ENCODE measurements at places on chromosomes 1 and 21. TPM values are rescaled to one million over a fixed set of nuclear protein-coding genes. Genes with fewer than 3 reads are reported as not detected.
A peak's percentile ranks its signal among the peaks of the same experiment; 100 is the strongest.

- H3K36me3 ChIP-seq: no peaks in the 10 kb centered on the region
- no peak overlapping the region for H3K4me3 ChIP-seq
- H3K4me1 ChIP-seq: peaks cover 9% of the 10 kb centered on the region
Observed at GRCh38 chr1:82830690-82831380, 1030.1 kb downstream of the ADGRL2 start.

DNA sequence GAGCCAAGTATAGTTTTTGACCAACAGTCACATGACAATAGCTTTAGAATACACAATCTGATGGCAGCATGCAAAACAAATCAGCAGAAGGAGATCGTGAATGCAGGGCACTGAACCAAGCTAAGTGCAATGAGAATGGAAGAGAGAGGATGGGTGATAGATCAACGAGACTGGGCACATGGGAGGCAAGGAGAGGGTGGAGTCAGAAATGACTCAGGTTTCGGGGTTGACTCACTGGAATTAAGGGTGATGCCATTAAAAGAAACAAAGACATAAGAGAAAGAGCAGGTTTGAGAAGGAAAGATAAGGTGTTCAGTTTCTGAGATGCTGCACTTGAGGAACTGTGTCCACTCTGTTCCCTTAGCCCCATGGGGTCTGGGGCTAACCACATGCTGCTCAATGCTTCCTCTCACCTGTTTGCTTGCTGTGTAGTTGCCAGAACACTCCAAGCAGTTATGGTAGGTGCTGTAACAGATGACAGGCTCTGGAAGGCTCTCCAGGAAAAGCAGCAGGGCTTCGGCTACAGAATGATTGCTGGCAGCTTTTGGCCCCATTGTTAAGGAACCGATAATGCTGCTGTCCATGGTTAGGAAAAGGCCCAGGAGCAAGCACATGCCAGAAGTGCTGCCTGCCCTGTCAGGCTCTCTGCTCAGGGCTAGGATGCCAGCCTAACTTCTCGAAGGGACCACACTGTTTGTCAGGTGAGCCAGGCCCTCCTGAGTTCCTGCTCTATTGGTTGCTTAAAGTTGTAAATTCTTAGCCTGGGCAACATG, 6.1 kb upstream of the MTF1 start:
- H3K27me3 ChIP-seq: no peaks in the 10 kb centered on the region
- DNase-seq: no peak
- peaks cover 7% of the 10 kb centered on the region for H3K4me1 ChIP-seq
- no peak overlapping the region for H3K27ac ChIP-seq

DNA sequence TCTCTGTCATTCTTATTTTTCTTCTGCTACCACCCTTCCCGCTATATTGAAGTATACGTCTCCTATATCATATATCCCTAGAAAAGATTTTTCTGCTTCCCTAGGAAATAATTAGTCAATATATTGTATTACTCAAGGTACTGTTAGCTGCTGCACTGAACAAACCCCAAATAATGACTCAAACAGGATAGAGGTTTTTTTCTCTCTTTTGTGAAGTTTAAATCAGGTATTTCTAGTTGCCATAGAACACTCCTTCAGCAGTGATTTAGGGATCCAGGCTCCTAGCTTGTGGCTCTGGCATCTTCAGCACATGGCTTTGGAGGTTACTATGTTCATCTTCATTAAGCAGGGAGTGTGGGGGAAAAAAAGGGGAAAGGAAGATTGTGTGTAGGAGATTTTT, 18.1 kb downstream of the SYT14 start:
- no peak for DNase-seq
- no peak overlapping the region for H3K27ac ChIP-seq
- no peaks in the 10 kb centered on the region for H3K36me3 ChIP-seq
- no peaks in the 10 kb centered on the region for H3K4me1 ChIP-seq
- H3K4me3 ChIP-seq: no peak overlapping the region

PTGFRN gene
- total RNA-seq: 0.79 TPM

IGSF21 gene
- not detected for total RNA-seq

GRCh38 chr1:84253036-84253435, 48.5 kb upstream of the SAMD13 start:
- no peak overlapping the region for H3K27ac ChIP-seq
- H3K4me3 ChIP-seq: no peak overlapping the region
- no peaks in the 10 kb centered on the region for H3K27me3 ChIP-seq
- H3K4me1 ChIP-seq: no peaks in the 10 kb centered on the region

- no peak for DNase-seq
- no peak overlapping the region for H3K27ac ChIP-seq
Observed at GRCh38 chr1:223052931-223053330, 90.1 kb downstream of the TLR5 start.

RPAP2 gene
- 35.3 TPM for total RNA-seq

RASSF5 gene
- total RNA-seq: 185 TPM

DNA sequence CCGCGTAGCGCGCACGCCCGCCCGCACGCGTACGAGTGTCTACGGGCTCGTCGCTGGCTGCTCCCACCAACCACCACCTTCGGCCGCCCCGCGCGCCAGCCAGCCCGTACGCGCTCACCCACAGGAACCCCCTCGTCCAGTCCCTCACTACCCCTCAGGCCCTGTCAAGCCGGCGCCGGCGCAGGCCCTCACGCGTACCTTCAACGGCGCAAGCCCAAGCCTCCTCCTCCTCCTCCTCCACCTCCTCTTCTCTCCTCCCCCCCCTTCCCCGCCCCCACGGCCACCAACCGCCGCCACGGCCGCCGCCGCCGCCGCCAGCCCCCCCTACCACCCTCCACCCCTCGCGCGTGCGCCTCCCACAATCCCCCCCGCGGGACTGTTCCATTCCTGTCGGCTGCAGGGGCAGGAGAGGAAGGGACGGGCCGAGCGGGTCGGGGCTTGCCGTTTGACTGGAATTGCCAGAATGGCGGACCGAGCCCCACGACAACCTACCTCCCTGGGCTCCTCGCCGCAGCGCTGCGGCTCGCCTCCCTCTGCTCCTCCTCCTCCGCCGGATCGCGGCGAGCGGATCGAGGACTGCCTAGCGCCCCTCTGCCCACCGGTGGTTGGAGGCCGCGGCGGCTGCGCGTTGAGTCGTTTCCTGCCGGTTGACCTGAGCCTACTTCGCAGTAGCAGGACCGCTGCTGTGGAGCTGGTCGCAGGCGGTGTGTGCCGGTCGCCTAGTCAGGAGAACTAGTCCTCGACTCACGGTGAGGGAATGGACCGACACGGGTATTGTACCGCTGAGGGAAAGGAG, at the start of gene ASH1L:
Gene ASH1L, minus strand, starts transcription at position 223 of the 796 bp plus-strand sequence. CDS start 41,284 bp downstream, outside the sequence.
- H3K27me3 ChIP-seq: no peaks in the 10 kb centered on the region
- H3K27ac ChIP-seq: peak within 1 kb of the TSS; percentile 99
- peaks cover 18% of the 10 kb centered on the region for H3K36me3 ChIP-seq
- peak; percentile 92 for DNase-seq
- peak within 1 kb of the TSS; percentile 99 for H3K4me3 ChIP-seq

GRCh38 chr1:110696818-110697217, 22.1 kb upstream of the KCNA3 start:
- H3K4me3 ChIP-seq: no peak overlapping the region
- H3K4me1 ChIP-seq: peaks cover 3% of the 10 kb centered on the region
- H3K36me3 ChIP-seq: no peaks in the 10 kb centered on the region
- H3K27ac ChIP-seq: no peak overlapping the region
- peaks cover 2% of the 10 kb centered on the region for H3K27me3 ChIP-seq

- no peak for DNase-seq
- no peak overlapping the region for H3K27ac ChIP-seq
- H3K27me3 ChIP-seq: no peaks in the 10 kb centered on the region
Observed at GRCh38 chr21:39315603-39316445, 2.4 kb upstream of the BRWD1 start.

DNA sequence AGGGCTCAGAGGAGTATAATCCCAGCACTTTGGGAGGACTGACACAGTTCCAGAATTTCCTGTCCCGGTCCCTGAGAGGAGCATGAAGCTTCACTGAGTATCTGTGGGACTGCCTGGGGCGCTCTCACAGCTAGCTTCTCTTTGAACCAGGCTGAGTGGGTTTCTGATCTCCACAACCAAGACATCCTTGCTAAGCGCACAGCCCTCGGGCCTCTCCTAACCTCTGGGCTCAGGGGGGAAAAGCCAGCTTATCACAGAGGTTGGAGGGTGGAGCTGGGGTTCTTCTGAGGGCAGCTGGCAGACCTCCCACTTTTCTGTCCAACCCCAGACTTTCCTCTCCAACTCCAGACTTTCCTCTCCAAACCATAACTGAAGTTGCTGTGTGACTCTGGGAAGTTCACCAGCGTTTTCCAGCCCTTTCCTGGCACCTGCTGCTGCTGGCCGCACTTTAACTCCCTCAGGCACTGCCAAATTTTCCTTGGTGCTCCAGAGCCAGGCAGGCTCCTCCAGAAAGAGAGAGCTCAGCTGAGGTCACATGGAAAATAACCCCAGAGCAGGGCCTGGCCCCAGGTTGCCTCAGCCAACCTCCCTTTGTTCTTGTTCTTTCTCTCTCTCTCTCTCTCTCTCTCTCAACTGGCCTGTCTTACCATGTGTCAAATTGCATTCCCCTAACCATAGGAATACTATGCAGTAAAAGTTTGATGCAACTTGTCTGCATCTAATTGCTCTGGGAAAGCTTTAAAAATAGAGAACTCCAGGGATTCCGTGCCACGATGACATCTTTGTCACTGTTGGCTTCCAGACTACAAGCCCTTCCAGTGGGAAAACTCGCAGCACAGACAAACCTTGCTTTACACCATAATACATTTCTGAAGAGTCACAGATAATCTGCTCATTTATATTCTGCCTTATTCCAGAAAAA, 49.5 kb downstream of the OLFML2B start:
- H3K36me3 ChIP-seq: no peaks in the 10 kb centered on the region
- peaks cover 7% of the 10 kb centered on the region for H3K4me1 ChIP-seq
- no peak overlapping the region for H3K27ac ChIP-seq
- DNase-seq: no peak
- H3K4me3 ChIP-seq: no peak overlapping the region
- H3K27me3 ChIP-seq: no peaks in the 10 kb centered on the region

CFHR4 gene
- total RNA-seq: not detected

- H3K27me3 ChIP-seq: no peaks in the 10 kb centered on the region
- peaks cover 3% of the 10 kb centered on the region for H3K36me3 ChIP-seq
- peak; percentile 59 for DNase-seq
- H3K4me3 ChIP-seq: peak overlapping the region; percentile 86
- H3K27ac ChIP-seq: peak overlapping the region; percentile 100
Observed at GRCh38 chr1:18927654-18928272, 25.4 kb upstream of the ALDH4A1 start.

DNA sequence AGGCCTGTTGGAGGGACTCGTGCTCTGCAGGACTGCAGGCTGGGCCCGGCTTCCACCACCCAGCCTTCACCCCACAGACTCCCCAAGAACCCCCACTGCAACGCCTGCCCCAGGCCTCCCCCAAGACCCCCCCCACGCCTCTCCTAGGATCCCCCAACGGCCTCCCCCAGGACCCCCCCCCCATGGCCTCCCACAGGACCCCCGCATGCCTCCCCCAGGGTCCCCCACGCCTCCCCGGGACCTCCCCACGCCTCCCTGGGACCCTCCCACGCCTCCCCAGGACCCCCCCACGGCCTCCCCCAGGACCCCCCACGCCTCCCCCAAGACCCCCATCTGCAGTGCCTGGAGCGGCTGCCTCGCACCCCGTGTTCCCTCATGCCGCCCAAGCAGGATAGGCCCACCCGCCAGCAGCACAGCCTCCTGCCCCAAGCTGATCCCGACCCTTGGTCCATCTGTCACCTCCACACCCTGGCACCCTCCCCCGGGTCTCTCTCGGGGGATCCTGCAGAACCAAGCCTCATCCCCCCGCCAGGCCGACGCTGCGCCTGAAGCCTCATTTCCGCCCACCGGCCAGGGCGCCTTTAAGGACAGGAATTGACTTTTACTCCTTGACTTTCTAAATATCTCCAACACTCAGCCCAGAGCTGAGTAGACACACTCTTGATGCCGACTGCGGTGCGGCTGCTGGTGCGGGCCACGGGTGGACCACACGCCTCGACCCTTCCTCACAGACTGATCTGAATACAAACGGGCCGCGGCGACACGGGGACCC, 14.1 kb upstream of the RNF223 start:
- H3K4me3 ChIP-seq: no peak overlapping the region
- H3K36me3 ChIP-seq: peaks cover 3% of the 10 kb centered on the region
- no peak for DNase-seq
- H3K27ac ChIP-seq: no peak overlapping the region

- no peaks in the 10 kb centered on the region for H3K27me3 ChIP-seq
- no peak overlapping the region for H3K27ac ChIP-seq
- no peaks in the 10 kb centered on the region for H3K36me3 ChIP-seq
- H3K4me3 ChIP-seq: no peak overlapping the region
- H3K4me1 ChIP-seq: peaks cover 7% of the 10 kb centered on the region
- no peak for DNase-seq
Observed at GRCh38 chr1:246067432-246068216, 439.5 kb downstream of the SMYD3 start.

DNA sequence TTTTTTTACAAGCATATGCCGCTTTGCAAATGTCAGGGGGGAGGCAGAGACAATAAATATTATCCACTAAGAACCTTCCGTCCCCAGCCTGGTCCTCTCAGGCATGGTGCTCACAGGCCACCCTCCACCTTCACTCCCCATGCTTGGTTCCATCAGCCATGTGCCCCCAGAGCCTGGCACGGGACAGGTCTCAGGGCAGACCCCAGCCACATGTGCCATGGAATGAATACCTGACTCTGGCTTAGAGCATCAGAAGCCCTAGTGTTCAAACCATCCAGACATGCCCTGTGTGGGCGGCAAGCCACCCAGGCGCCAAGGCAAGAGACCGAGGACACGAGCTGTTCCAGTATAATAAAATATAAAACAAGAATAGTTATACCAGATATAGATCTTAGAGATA, 5.4 kb downstream of the LSS start:
- no peak overlapping the region for H3K4me3 ChIP-seq
- DNase-seq: no peak
- H3K4me1 ChIP-seq: peaks cover 31% of the 10 kb centered on the region
- no peak overlapping the region for H3K27ac ChIP-seq

DCST1 gene
- not detected for total RNA-seq

DNM3 gene
- total RNA-seq: 2.1 TPM

STIL gene
- total RNA-seq: 44.0 TPM

GRCh38 chr1:86150553-86151055, 6.0 kb downstream of the COL24A1 start:
- peaks cover 15% of the 10 kb centered on the region for H3K27me3 ChIP-seq
- no peaks in the 10 kb centered on the region for H3K36me3 ChIP-seq
- no peak overlapping the region for H3K4me3 ChIP-seq
- H3K4me1 ChIP-seq: no peaks in the 10 kb centered on the region
- DNase-seq: no peak

- H3K27me3 ChIP-seq: peaks cover 1% of the 10 kb centered on the region
- H3K27ac ChIP-seq: peak overlapping the region; percentile 87
- peak; percentile 34 for DNase-seq
- H3K4me1 ChIP-seq: peaks cover 67% of the 10 kb centered on the region
- peak overlapping the region; percentile 78 for H3K4me3 ChIP-seq
Observed at GRCh38 chr1:223712850-223713474, 623 bp downstream of the CAPN2 start.

- no peaks in the 10 kb centered on the region for H3K27me3 ChIP-seq
- no peak for DNase-seq
Observed at GRCh38 chr21:28298251-28298672, 694.4 kb downstream of the LTN1 start.

KRTAP13-2 gene
- total RNA-seq: not detected

Data from activated CD4-positive, alpha-beta T cell treated with anti-CD3 and anti-CD28 coated beads, Interleukin-2, amount 10 ng/mL, durations not matched to agents 7 days and 5 days (primary cell).